ENCODE measurements at places on chromosomes 5 and 9.

- no peak for DNase-seq
These were observed 89.3 kb downstream of the MACIR start for GRCh38 chr5:103347716-103348423.

DNA sequence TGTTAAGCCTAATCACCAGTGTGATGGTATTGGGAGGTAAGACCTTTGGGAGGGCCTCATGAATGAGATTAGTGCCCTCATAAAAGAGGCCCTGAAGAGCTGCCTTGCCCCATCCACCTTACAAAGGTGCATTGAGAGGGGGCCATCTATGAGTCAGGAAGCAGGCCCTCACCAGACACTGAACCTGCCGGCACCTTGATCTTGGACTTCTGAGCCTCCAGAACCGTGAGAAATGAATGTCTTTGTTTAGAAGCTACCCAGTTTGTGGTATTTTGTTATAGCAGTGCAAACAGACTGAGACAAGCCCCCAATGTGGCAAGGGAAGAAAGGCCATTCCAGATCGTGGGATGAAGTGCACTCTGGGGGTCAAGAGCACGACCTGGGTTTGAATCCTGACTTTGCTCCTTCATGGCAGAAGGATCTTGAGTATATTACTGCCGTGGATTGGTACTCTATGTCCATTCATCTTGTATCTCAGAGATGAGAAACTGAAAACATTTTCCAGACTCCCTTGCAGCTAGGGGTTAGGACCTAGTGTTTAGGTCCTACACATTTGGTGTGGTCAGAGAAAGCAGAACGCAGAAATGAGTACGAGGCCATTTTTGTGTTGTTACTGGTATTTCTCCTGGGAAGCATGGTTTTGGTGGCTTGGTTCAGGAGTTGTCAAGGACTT is 86.7 kb downstream of the PTCH1 start:
- no peak for DNase-seq

GRCh38 chr5:172528440-172528839 is 74.1 kb upstream of the SH3PXD2B start:
- DNase-seq, result no peak

DNA sequence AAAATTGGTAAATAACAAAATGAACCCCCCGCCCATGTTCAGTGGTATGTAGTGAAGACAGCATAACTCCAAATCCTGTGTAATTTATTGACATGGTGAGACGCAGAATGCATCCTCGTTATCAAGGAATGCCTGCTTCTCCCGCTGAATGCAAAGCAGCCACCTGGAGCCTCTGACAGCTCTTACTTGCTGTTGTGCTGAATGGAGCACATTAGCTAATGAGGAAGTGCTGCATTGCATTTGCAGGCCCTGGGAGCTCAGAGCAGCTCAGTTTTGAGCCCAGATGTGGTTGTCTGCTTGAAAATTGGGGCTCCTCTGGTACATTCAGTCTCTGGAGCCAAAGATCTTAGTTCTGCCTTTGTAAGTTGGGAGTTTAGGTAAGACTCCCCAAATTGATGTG is 28.9 kb downstream of the PLAC8L1 start:
- DNase-seq, result no peak

GRCh38 chr9:127036437-127036836 is 86.0 kb downstream of the ANGPTL2 start:
- no peak for DNase-seq

- no peak for DNase-seq
These were observed 84.3 kb downstream of the RAI14 start for GRCh38 chr5:34740389-34740806.

DNA sequence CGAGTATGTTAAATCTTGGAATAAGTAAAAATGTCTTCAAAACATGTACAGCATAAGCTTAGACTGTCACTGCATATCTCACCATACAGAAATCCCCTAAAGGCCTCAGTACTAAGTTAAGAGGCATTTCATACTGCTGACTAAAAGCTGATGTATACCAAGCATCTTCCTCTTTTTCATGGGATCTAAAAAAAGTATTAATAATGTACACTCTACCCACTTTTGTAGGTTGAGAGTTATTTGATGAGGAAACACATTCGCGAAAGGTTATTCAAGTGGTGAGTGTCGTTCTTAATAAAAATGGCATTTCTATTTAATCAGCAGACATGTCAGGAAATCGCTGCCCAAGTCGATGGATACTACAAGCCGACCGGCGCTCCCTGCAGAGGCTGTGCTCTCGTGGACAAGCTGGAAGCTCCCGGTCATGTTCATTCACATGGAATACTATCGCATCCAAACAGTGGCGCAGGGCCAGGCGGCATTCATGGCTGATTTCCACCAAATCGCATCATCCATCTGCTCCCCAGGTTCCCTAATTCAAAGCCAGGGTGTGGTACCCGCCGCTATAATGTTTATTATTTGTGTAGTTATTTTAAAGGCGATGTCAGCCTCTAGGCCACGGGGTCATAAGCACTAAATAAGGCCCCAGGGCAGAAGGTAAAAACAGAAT is 724 bp downstream of the SGTB start:
- DNase-seq, result peak; percentile 28

GRCh38 chr9:124290053-124290591 is 32.4 kb downstream of the NEK6 start:
- no peak for DNase-seq

DNA sequence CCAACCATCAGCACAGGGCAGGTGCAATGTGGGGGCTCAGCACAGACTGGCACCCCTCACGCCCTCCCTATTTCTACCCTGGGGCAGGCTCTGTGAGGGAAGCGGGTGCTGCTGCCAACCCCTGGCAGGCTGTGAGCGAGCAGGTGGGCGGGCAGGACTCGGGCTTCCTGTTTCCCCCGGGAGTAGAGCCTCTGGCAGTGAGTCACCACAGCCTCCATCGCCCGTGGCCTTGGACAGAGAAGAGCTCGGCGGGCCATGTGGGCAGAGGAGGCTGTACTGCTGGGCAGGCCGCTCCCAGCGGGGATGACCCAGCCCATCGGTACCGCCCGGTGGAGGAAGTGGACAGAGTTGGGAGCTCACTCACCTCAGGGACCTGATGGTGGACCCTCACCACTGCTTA is 16.6 kb downstream of the KCNT1 start:
- no peak for DNase-seq

GRCh38 chr9:133054966-133055365 is 6.8 kb upstream of the CEL start:
- no peak for DNase-seq

DNA sequence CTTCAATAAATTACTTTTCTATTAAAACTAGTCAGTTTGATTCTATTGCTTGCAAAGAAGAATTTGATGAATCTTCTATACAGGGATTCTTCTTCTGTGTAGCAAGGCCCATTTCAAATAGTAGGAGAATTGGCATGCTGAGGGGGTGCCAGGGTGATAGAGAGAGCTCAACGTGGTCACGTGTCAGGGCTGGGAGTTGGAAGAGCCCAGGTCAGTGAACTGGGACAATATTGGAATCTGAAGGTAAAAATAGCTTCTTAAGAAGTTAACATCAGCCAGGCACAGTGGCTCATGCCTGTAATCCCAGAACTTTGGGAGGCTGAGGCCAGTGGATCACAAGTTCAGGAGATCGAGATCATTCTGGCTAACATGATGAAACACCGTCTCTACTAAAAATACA is 64.1 kb upstream of the TLE1 start:
- no peak for DNase-seq

- no peak for DNase-seq
These were observed 39.6 kb upstream of the DMXL1 start for GRCh38 chr5:119031011-119031886.

GRCh38 chr5:133627180-133627579 is 14.8 kb upstream of the FSTL4 start:
- DNase-seq, result no peak

- no peak for DNase-seq
These were observed 1.9 kb downstream of the MYOZ3 start for GRCh38 chr5:150662731-150663516.

DNA sequence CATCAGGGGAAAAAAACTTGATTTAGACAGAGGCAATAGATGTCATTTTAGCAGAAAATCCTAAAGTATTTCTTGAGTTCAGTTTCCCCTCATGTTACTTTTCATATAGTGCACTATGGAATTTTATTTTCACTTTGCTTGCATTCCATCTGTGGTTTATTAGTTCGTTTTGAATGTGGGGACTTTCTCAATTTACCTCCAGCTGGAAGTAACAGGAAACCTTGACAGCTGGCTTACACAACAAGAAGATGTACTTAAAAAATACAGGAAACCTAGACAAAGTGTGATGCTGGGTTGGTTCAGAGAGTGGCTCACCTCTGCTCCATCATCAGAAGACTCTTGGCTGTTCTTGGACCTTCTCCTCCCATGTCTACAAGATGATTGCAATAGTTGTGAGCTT is 567.0 kb downstream of the CETN3 start:
- DNase-seq, result no peak

DNA sequence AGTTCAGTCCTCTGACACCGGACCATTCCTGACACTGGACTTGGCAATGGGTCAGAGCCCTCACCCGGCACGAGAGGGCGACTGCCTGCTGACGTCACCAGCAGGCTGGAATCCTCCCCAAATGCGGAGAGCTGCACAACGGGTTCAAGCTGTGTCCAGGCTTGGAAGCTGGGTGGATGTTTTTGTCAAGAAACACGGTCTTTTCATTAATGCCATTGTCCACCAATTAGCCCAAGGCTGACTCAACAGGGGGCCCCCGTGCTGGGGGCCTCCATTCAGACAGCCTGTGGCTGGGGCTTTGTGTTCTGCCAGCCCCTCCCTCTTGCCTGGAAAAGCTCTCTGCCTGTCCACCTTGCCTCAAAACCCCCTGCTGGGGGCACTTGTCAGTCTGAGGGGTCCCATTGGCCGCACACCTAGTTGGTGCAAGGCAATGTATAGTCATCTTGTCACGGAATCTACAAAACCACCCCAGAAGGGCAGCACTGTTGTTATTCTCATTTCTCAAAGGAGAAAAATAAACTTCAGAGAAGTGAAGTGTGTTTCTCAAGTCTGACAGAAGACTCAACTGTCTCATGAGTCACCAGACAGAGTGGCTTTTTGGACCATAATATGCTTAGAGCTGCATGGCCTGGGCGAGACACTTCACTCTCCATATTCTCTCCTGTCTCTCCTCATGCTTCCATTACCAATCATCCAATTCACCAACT is 24.6 kb downstream of the NDUFA8 start:
- no peak for DNase-seq

GRCh38 chr5:180467028-180467975 is 26.9 kb upstream of the CNOT6 start:
- no peak for DNase-seq

GRCh38 chr5:150056075-150056443 is 30.3 kb downstream of the CSF1R start:
- no peak for DNase-seq

GRCh38 chr5:2126512-2126911 is 243.8 kb upstream of the IRX4 start:
- no peak for DNase-seq

- DNase-seq, result no peak
These were observed 8.4 kb upstream of the SAP30L start for GRCh38 chr5:154437281-154437965.

DNA sequence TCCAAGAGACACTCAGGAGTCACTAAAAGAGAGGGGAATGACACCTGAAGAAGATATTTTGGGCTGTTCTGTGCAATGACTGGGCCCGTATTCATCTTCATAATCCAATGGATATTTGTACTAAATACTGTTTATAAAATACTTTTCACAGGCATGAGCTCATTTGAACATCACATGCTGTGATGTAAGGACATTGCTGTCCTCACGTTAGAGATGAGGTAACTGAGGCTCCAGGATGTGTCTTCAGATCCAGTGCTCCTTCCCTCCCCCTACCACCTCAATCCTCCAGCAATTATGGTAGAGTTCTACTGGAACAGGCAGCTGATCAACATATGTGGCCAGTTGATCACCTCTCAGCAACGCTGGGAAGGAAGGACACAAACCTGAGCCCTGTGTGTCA is 139.4 kb upstream of the OSMR start:
- DNase-seq, result no peak

DNA sequence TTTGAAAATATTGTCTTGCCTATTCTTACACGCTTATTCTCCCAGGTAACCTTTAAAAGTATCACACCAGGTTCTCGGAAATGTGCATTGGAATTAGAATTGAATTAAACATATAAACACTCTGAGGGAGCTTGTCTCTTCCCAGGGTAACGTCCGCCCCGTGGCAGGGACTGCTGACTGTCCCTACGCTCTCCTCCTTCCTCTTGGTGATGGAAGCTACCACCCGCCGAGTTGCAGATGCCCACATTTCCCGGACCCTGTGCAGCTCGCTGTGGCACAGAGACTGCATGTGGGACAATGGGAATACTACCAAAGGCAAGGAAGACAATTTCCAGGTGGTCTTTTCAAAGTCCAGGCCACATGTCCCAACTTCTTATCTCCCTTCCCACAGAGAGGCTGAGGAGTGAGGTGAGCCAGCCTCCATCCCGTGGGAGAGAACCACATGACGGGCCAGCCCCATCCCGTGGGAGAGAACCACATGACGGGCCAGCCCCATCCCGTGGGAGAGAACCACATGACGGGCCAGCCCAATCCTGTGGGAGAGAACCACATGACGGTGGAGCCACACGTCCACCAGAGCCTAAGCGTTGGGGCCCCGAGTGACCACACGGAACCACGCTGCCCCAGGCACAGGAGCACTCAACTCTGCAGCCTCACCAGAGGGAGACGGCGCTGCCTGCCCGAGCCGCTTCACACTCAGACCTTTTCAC is 249.4 kb upstream of the IRX1 start:
- DNase-seq, result no peak

- DNase-seq, result no peak
These were observed 11.8 kb downstream of the FXN start for GRCh38 chr9:69047371-69047770.

DNA sequence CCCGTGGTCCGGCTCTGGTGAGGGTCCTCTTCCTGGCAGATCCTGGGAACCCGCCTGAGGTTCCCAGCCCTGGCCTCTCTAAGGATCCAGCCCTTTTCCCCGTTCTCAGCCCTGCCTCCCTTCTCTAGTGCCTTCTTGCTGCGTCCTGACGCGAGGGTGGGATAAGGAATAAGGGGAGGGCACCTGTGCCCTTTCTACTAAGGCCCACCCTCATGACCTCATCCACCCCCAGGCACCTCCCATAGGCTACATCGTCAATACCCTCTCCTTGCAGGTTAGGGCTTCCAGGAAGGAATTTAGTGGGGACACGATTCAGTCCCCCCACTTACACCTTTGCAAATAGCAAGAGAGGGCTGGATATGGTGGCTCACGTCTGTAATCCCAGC is 10.7 kb upstream of the DIPK1B start:
- DNase-seq, result no peak

GRCh38 chr5:57539281-57539701 is 56.7 kb upstream of the ACTBL2 start:
- no peak for DNase-seq

GRCh38 chr9:4508246-4508906 is 18.1 kb downstream of the SLC1A1 start:
- DNase-seq, result no peak

GRCh38 chr5:163571744-163572143 is 66.3 kb downstream of the MAT2B start:
- DNase-seq, result no peak

- DNase-seq, result no peak
These were observed 38.8 kb upstream of the SHB start for GRCh38 chr9:38107811-38108304.

- no peak for DNase-seq
These were observed 40.0 kb upstream of the ORM1 start for GRCh38 chr9:114282926-114283325.

- peak; percentile 13 for DNase-seq
These were observed 42.9 kb upstream of the HAND1 start for GRCh38 chr5:154520861-154521453.

- DNase-seq, result no peak
These were observed 37.2 kb upstream of the NRARP start for GRCh38 chr9:137339045-137339907.

All from amygdala (tissue), 56 donors.